CD4-positive, alpha-beta T cell (primary cell): ENCODE measurements at places on chromosomes 3 and 15.

- peak; percentile 83 for DNase-seq
Measured at GRCh38 chr3:42547401-42547945, 34.3 kb downstream of the SEC22C start.

GRCh38 chr3:10982782-10983181 is 9.8 kb upstream of the SLC6A1 start:
- no peak for DNase-seq

- no peak for DNase-seq
Measured at GRCh38 chr3:128073185-128073725, 21.0 kb downstream of the SEC61A1 start.

GRCh38 chr15:57356636-57357035 is 19.7 kb upstream of the CGNL1 start:
- DNase-seq = no peak

DNA sequence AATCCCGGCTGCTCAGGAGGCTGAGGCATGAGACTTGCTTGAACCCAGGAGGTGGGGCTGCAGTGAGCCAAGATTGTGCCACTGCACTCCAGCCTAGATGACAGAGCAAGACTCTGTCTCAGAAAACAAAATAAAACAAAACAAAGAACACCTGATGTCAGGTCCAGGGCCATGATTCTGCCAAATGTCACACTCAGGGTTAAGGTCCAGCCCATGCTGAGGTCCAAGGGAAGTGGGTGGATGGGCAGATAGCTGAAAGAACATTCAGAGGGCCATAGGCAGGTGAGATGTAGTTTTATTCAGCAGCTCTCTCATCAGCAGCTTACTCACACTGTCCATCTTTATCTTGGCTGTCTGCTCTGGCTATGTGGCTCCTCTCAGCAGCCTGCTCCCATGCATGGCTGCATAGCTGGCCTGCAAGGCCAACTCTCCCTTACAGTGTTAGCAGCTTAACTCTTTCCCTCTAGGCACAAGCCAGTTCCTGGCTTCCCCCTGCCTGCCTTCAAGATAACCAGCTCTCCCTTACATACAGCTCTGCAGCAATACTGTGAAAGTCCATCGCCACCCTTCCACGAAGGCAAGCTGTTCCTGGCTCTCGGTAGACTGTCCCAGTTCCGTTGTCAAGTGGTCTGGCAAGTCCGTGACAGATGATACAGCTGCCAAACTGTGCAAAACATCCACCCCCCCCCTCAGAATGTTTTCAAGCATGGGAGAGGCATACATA is 62.4 kb upstream of the SIAH2 start:
- no peak for DNase-seq

DNA sequence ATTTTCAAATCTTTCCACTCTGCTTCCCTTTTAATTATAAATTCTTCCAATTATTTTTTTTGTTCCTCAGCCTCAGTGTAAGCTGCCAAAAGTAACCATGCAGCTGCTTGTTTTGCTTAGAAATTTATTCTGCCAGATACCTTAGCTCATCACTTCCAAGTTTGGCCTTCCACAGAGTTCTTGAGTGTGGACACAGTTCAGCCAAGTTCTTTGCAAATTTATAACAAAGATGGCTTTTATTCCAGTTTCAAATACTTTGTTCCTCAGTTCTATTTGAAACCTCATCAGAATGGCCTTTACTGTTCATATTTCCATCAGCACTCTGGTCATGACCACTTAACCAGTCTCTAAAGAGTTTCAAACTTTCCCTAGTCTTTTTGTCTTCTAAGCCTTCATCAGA is 10.3 kb downstream of the RTP1 start:
- no peak for DNase-seq

GRCh38 chr3:45676325-45677032 is 12.7 kb upstream of the SACM1L start:
- no peak for DNase-seq

DNA sequence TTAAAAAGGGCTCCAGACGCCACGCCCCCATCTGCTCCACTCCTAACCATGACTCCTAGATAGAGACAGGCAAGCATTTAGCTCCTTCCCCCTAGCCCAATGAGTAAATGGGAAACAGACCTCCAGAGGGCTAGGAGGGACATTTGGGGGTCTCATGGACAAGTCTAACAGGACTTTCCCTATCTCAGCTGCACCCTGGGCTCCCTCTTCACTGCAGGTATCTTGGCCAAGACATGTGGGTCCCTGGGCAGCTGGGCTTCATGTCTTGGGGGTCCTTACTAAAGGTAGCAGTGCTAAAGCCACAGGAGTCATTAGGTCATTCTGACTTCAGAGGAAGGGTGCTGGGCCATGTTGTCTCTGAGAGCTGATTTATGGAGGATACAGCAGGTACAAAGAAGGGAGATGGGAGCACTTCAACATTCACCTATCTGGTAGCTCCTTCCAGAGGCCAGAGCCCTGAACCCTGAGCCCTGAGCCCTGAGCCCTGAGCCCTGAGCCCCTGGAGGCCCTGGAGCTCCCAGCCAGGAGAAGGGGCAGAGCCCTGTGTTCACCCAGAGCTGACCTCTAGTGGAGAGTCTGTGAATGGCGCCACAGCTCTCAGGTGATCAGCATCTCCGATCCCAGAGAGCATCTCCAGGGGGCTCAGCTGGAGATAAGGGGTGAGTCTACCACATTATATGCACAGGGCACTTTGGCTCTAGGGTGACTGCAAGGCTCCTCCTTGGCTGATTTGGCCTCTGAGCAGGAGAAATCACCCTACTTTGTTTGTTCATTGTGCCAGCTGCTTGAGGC is 40.1 kb upstream of the EPHB1 start:
- no peak for DNase-seq

- DNase-seq = no peak
Measured at GRCh38 chr15:49471733-49472132, 48.7 kb downstream of the FGF7 start.

GRCh38 chr15:63347074-63347857 is 34.4 kb downstream of the CA12 start:
- DNase-seq = no peak

DNA sequence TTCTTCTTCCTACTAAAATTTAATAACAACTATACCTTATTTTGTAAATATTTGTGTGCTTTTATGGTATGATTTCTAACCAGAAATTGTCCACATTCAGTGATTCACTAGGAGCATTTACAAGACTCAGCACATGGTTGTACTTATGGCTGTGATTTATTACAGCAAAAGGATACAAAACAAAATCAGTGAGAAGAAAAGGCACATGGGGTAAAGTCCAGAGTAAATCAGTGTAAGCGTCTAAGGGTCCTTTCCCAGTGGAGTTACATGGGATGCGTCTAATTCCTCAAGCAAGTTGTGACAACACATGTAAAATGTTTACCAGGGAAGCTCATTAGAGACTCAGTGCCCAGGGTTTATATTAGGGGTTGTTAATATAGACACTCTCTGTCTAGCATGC is 31.1 kb downstream of the RNF13 start:
- no peak for DNase-seq

GRCh38 chr3:188432802-188433520 is 279.0 kb downstream of the LPP start:
- no peak for DNase-seq

GRCh38 chr3:102037209-102037608 is 187.9 kb downstream of the NFKBIZ start:
- DNase-seq = no peak

DNA sequence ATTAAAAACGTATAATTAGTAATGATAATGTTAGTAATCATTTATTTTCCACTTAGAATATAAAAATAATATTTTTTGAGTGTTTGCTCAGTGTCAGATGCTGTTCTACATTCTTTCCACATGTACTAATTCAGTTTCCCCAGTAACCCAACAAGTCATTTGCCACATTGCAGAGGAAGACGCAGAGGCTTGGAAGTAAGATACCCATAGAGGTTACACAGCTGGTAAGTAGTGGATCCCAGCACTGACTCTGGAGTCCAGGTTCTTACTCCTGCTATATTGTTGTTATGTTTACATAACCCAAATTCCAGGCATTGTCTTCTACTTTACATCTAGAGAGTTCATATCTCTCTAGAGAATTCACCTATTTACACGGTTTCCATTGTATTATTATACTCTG is 48.2 kb upstream of the MYO5C start:
- no peak for DNase-seq

GRCh38 chr3:100155128-100155527 is 40.8 kb upstream of the FILIP1L start:
- no peak for DNase-seq

- no peak for DNase-seq
Measured at GRCh38 chr3:50255251-50255615, 13.7 kb upstream of the SEMA3B start.

GRCh38 chr15:68821190-68821840 is 620 bp upstream of the ANP32A start:
- DNase-seq = peak; percentile 51

DNA sequence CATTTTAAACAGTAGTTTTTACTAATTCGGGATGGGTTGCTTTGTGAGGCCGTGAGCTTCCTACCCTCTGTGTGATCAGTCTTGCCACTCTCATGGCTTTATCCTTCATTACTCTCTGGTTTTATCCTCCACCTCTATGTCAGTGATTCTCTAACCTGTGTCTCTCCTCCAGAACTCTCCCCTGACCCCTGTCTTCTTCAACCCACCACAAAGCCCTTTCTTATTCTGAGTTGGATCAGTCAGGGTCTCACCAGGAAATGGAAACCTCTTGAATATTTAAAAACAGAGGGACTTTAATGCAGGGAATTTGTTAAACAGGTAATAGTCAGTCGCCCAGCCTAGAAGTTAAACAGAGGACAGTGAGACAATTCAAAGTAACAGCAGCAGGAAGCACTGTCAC is 64.2 kb upstream of the ADPGK start:
- no peak for DNase-seq

GRCh38 chr3:160210799-160211221 is 14.4 kb upstream of the C3orf80 start:
- no peak for DNase-seq

- DNase-seq = no peak
Measured at GRCh38 chr15:58217460-58217859, 79.3 kb downstream of the AQP9 start.

DNA sequence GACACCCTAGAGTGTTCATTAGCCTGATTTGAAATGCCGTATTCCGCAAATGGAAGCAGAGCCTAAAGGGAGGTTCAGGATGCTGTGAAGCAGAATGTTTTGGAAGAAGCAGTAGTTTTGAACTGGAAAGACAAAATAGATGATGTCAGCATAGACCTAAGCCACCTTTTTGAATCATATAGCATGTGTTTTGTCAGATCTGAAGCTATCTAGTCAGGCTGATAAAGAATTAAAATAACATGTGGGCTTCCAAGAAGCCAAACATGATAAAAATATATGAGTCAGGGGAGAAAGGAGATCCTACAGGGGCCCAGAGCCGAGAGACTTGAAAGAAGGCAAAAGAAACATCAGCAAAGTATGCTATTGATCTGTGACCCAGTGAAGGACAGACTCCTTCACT is 47.2 kb upstream of the RASA2 start:
- DNase-seq = no peak

GRCh38 chr3:6736836-6737629 is 123.9 kb upstream of the GRM7 start:
- no peak for DNase-seq

GRCh38 chr15:65923264-65923663 is 54.0 kb downstream of the RAB11A start:
- no peak for DNase-seq

DNA sequence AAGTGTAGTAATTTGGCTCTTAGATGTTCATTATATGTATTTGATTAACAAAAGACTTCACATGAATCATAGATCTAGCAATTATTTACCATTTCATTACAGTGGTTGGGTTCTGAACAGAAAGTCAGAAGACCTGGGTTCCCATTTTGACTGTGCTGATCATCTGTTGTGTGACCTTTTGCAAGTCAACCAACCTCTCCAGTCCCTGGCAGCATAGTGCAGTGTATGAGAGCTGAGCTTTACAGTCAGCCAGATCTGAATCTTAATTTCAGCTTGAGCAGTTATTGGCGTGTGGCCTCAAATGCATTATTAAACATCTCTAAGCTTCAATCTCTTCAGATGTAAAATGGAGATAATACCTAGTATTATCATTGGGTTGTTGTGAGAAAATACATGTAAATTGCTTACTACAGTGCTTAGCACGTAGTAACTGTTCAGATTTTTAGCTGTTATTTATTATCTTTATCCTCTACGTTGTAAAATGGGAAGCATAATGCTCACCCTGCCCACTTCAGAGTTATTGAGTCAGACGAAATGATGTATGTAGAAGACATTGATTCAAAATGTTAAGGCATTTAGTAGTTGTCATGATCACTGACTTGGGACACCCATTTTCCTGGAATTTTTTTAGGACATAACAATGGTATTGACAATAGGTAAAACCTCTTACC is 104.0 kb downstream of the KLHL25 start:
- peak; percentile 61 for DNase-seq

GRCh38 chr3:59935025-59935424 is 885.2 kb upstream of the CFAP20DC start:
- DNase-seq = no peak

DNA sequence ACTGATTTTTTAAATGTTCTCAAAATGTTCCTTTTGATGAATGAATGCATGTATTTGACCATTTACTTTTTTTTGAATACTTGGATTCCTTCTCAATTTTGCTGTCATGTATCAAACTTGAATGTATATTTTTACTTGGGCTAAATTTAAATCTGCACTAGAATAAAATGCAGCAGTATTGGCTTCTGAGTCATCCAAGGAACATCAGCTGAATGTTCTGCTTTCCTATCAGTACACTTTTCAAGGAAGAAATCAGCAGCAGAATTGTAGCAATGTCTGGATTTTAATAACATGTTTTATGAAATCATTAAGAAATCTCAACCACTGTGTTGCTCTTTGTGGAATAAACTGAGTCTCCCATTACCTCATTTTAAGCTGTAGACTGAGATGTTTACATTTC is 57.0 kb upstream of the COL6A6 start:
- no peak for DNase-seq

DNA sequence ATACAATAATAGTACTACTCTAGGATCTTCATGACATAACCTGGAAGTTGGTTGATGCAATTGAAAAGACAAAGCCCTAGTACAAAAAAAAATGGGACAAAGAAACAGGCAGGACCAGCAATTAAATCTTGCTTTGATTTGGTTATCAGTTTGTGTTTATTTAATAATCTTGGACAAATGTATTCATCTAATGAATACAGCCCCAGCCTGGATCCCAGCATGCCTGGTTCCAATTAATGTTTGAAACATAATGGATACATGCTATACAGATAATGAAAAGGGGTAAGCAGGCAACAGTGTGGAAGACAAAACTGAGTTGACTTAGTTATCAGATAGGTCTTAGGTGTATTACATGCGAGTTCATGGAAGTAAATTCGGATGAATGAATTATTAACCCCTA is 29.6 kb upstream of the SATB1 start:
- DNase-seq = no peak

GRCh38 chr3:26703519-26703918 is 80.9 kb downstream of the LRRC3B start:
- no peak for DNase-seq

GRCh38 chr3:30007668-30008067 is 598.7 kb upstream of the TGFBR2 start:
- no peak for DNase-seq

GRCh38 chr15:43095708-43096347 is 10.0 kb downstream of the UBR1 start:
- no peak for DNase-seq
